ENCODE measurements at places on chromosomes 2 and 18. TPM values are rescaled to one million over a fixed set of nuclear protein-coding genes. Genes with fewer than 3 reads are reported as not detected.

The HOXD3 gene
- 1.5 TPM for total RNA-seq

DNA sequence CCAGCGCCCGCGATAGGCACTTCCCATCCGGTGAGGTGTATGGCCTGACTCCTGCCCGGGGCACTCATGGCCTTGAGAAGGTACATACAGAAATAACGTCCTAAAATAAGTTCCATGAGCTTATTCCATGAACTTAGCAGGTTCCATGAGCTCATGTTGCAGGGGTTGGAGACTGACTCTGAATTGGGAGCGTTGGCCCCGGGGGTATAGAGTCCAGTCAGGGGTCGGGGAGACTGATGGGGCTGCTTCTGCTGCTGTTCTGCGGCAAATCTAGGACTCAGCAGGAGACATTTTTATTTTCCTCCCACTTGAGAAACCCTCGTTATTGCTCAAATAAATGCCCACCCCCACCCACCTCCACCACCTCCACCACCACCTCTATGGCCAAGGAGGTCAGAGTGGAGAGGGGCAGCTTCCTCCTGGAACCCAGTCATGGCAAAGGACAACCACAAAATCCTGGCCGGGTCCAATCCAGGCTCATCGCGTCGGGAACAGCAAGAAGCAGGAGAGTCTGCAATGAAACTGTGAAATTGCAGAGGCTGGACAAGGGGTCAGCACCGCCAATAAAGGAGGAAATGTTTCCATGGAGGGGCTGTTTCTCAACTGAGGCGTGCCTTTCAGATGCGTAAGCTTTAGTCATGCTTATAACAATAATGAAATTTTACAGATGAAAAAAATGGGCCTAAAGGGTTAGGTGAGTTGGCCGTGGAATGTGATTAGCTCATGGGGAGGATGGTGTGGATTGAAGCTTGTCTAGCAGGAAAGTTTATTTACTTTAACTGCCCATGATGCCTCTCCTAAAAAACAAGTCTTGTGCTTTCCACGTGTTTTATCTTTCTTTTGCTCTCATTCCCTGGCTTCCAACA is 136.6 kb upstream of the ALKAL2 start:
- DNase-seq = no peak

- DNase-seq = peak; percentile 28
Measured at GRCh38 chr2:148614322-148615049, 30.1 kb upstream of the EPC2 start.

DNA sequence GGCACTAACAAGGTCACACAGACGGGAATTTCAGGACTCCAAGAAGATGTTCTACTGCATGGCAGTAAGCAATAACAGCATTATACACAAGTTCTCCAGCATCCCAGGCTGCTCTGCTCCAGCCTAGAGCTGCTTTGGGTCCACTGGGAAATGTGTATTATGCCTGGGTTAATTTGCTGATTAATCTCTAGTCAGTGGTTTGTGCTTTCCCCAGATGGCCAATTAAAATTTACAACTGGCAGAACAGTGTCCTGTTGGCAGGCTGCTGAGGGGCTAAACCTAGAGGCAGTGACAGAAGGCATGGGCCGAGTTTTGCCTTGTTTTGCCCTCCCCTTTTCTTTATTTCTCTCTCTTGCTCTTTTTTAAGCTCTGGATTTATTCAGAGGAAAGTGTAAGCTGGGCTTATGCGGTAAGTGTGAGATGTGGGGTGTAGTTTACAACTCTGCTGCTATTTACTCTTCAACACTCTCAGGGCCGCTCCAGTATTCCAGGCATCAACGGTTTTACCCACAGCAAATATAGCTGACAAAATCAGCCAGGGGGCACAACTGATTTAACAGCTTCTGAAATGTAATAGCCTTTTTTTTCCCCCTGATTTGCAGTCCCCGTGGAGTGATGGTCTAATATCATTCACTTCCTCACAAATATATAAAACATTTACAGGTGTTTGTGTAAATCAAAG is 348.0 kb downstream of the GPD2 start:
- DNase-seq = no peak
